ENCODE measurements at places on chromosomes 16 and 17.

GRCh38 chr17:77210331-77210730 lies 69.6 kb downstream of the SEC14L1 start:
- no peak for DNase-seq

DNA sequence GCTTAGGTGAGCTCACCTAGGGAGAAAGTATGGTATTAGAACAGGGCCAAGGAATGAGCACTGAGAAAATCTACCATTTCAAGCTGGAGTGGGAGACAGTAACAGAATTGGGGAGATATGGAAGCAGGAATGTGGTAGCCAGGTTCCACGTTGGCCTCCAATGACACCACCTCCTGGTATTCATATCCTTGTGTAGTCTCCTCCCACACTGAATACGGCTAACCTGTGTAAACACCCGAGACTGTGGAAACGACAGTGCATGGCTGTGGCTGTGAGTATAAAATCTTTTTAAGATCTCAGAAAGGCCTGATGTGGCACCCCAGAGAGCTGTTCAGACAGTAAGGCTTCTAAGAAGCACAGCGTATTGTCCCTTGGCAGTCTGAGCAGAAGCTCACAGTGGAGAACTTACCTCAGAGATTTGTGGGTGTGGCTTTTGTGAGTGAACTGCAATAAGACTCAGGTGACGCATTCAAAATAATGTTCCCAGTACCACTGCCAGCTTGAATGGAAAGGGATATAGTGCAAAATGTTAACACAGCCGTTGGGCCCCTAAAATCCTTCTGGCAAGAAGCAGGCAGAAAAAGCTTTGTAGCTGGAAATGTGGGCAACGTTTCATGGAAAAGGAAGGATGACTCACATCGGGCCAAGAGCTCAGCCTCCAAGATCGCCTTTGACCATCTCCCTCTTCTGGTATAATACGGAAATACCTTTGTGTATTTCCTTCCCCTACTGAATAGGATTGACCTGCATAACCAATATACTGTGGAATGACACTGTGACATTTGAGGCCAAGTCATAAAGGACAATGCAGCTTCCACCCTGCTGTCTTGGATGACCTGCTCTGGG lies 14.4 kb downstream of the SDR42E1 start:
- DNase-seq: no peak

DNA sequence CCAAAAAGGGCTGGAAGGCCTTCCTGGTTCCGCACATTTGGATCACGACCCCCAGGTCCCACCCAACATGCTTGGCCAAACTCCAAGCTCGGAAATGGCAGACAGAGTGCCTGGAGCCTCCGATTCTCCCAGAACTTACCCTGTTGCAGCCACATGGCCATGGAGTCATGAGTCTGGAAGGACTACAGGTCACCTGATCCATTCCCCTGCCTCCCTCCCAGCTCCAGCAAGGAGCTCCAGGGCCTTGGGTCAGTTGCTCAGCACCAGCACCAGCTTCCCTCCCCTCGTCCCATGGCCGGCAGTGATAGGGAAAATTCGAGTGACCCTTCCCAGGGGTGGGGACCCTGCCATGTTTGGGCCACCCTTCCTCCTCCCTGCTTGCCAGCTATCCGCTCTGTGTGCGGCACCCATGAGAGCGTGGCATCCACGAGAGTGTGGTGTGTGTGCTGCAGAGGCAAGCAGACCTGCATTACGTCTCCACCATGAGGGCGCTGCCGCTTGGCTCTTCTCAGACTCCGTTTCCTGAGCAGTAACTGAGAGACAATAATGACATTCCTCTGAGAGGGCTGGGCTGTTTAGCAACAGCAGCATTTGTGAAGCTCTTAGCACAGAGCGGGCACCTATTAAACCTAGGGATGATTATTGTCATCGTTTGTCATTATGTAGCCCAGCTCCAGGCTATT lies 21.3 kb upstream of the RPL38 start:
- no peak for DNase-seq

DNA sequence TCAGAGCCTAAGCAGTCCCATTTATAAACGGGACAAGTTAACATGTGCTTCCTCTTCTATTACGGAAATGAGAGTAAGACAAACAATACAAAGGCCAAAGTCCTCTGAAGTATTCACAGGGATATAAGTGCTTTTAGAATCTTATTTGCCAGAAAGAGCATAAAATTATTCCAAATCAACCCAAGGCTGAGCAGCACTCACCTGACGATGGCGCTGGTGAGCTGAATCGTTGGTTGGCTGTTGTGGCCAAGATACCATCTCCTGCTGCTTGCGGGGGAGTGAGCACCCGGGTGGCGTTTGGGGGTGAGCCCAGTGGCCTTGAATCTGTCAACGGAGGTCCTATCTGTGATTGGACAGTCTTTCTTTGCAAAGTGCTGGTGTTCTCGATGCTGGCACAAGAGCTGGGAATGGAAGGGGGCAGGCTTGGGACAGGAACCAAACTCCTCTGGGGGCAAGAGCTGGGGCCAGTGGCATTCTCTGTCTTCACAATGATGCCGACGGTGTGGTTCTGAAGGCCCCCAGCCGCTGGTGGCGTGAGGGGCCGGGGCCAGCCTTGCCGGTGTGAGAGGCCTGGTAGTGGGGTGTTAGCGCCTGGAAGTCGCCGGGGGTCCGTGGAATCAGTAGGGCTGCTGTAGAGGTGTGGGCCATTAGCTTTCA lies 9.5 kb upstream of the DHRS13 start:
- DNase-seq: no peak

GRCh38 chr16:75012380-75013081 lies 13.7 kb downstream of the ZNRF1 start:
- no peak for DNase-seq

- DNase-seq: no peak
Observed at GRCh38 chr16:5006348-5007193, 27.2 kb downstream of the NAGPA start.

GRCh38 chr17:8283356-8283755 lies 5.1 kb upstream of the RANGRF start:
- DNase-seq: no peak

DNA sequence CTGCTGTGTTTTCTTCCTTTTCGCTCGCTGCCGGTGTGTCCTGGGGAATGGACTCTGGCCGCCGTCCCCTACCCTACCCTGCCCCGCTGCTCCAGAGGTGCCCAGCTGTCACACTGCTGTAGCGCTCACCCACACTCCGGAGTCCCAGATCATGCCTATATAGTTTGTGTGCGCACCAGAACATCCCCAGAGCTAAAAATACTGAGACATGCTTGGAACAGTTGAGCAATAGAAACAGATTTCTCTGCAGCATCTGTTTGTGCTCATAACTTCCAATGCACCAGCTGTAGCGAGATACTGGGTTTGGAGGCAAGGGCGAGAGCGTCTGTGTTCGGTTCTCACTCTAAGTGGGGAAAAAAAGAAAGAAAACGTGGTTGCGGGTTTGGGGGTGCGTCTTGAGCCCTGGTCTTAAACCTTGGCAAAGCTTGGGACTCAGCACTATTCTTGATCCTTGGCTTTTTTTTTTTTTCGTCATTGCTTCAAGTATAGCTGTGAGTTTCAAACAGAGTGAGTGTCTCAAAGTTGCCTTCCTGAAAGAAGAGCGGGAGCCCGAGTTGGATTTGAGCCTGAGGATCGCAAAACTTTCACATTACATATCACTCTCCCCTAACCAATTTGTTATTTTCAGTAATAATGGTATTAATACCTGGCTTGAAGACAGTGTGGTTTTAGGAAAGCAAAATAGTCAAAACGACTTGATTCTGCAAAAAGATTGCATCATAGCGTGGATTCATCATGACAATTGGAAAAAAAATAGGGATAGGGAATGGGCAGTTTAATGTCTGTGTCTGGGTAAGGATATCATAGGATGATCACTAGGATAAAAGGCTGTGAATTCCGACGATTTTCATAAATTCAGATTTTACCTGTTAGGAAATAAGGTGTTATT lies 621 bp downstream of the KCNJ2 start:
- no peak for DNase-seq

GRCh38 chr17:81536299-81537290 lies 8.4 kb downstream of the FSCN2 start:
- no peak for DNase-seq

GRCh38 chr17:10526517-10526916 lies 8.2 kb upstream of the MYH1 start:
- DNase-seq: no peak

- no peak for DNase-seq
Observed at GRCh38 chr16:87850009-87851006, 19.0 kb downstream of the SLC7A5 start.

DNA sequence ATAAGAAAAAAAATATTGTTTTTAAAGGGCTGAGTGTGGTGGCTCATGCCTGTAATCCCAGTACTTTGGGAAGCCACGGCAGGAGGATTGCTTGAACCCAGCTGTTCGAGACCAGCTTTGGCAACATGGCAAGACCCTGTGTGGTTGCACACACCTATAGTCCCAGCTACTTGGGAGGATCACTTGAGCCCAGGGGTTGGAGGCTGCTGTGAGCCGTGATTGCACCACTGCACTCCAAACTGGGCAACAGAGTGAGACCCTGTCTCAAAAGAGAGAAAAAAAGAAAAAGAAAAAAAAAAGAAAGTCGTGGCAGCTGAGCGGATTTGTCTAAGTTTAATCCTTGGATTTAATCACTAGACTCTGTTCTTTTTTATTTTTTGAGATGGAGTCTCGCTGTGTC lies 6.3 kb upstream of the FCSK start:
- DNase-seq: no peak

DNA sequence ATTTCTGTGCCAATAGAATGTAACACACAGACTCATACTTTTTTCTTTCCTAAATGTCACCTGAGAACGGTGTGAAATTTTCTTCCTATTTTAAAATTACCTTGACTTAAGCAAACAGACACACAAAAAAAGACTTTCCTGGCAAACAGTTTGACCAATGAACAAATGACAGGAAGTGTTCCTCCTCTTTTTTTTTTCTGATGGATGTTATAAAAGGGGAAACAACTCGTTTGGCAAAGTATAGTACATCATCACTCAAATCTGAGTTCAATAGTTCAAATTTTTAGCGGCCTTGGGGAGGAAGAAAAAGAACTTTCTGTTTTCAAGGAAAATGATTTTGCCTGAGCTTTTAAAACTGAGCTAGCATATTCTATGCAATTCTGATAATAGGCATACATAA lies 19.8 kb downstream of the HS3ST3A1 start:
- no peak for DNase-seq

GRCh38 chr17:35283767-35284166 lies 40.9 kb downstream of the SLFN5 start:
- DNase-seq: no peak

DNA sequence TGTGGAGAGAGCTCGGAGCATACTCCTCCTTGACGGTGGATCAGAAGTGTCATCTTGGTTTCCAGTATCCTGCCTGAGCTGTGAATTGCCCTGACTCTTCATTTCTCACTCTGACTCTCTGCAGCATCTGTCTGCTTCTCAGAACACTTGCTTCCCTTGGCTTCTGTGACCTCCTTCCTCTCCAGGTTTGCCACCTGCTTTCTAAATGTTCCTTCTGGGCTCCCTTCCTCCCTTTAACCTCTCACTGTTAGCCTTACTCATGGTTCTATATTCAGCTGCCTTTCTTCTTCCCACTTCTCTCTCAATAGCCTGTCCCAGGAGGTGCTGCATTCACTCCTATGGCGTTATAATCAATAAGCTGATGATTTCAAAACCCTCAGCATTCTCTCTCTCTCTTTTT lies 11.2 kb upstream of the PRKAR1A start:
- DNase-seq: no peak

GRCh38 chr17:50051082-50051576 lies 4.8 kb upstream of the ITGA3 start:
- peak; percentile 85 for DNase-seq

DNA sequence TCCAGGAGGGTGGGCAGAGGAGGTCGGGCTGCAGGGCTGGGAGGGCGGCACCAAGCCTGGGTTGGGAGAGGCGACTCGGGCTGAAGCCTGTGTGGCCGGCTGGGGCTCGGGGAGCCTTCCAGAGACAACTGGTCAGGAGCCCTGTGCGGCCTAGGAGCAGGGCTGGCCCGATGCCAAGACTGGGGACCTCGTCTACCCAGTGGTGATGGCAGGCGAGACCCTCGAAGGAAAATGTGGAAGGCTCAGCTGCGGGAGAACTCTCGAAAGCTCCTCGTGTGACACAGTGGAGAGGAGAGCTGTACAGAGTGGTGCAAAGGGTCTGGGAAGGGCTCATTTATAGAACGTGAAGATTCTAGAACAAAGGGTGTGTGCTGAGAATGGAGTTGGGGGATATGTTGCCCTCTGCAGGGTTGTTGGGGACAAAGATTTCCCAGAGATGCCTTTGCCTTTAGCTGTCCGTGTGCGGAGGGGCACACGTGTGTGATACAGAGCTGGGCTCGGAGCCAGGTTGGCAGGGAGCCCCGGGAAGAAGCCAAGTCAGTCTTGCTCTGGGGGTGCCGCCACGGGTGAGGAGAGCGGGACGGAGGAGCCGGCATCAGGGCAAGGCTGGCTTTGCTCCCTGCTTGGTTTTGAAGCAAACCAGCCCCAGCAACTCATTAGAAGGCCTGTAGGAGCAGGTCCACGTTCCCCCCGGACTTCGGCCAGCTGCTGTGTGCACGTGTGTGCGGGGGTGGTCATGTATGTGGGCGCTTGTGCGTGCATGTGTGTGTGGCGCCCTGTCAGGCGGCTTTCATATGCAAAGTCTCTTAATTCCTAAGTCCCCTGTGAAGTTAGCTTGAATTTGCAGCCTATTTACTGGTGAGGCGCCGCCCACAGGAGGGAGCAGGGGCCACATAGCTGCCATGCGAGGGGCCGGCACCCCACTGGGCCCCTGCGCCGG lies 132.4 kb upstream of the CHMP6 start:
- no peak for DNase-seq

GRCh38 chr16:30409125-30410060 lies 2.0 kb downstream of the ZNF771 start:
- peak; percentile 64 for DNase-seq

DNA sequence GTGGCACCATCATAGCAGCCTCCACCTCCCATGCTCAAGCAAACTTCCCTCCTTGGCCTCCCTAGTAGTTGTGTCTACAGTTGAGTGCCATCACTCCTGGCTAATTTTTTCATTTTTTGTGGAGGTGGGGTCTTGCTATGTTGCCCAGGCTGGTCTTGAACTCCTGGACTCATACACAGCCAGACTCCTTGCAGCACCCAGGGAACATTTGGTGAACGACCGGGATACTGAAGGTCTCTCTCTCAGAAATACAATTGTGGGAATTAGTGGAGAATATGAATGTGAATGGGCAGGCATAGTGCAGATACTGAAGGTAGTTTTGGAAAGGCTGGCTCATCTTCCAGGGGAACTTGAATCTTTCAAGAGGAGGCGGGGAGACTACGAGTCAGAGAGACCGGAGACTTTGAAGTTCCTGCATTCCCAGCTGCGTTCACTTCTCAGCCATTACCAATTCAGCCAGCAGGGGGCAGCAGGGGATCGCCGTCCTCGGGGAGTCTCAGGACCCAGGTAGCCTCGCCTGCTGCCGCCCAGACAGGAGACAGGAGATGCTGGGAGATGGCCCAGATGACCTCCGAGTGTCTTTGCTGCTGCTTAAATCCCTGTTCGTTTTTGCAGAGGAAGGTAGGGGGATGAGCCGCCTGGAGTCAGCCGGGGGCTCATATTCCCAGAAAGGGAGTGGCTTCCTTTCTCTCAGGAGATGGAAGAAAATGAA lies 68.6 kb downstream of the HAPSTR1 start:
- DNase-seq: peak; percentile 39

- DNase-seq: no peak
Observed at GRCh38 chr16:60204181-60204580, 1470.1 kb upstream of the GOT2 start.

GRCh38 chr17:81528651-81529436 lies 667 bp downstream of the FSCN2 start:
- DNase-seq: no peak

- no peak for DNase-seq
Observed at GRCh38 chr17:17666111-17666714, 15.0 kb upstream of the RAI1 start.
